ENCODE measurements at places on chromosomes 7 and 10.
A peak's percentile ranks its signal among the peaks of the same experiment; 100 is the strongest.

- DNase-seq = no peak
Measured at GRCh38 chr7:158002486-158003080, 585.0 kb downstream of the PTPRN2 start.

DNA sequence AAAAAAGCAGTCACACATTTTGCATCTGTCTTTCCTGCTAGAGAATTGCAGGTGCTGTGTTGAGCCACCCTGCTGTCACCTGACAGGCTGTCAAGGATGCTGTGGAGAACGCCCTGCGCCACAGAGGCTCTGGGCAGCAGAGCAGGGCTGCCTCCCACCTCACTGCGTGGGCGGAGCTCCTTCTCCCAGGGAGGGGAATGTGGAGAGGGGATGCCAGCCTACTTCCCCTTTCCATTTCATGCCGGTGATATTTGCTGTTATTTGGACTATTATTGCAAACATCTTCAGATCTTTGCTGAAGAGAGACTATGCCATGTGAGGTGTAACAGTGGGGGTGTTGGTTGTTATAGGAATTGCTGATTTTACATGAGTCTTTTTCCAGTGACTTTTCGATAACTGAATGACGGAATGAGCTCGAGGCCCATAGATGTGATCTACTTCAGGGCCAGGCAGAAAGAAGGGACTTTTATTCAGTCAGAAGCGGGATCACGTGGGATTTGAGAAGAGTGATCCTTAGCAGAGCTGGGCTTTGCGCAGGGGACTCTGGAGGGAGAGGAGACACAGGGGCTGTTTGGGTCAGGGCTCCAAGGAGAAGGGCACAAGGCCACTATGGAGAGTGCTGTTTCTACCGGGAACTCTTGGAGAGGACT is 13.6 kb upstream of the PRKAG2 start:
- peak; percentile 23 for DNase-seq

GRCh38 chr10:91493313-91493712 is 83.2 kb downstream of the HECTD2 start:
- DNase-seq = no peak

DNA sequence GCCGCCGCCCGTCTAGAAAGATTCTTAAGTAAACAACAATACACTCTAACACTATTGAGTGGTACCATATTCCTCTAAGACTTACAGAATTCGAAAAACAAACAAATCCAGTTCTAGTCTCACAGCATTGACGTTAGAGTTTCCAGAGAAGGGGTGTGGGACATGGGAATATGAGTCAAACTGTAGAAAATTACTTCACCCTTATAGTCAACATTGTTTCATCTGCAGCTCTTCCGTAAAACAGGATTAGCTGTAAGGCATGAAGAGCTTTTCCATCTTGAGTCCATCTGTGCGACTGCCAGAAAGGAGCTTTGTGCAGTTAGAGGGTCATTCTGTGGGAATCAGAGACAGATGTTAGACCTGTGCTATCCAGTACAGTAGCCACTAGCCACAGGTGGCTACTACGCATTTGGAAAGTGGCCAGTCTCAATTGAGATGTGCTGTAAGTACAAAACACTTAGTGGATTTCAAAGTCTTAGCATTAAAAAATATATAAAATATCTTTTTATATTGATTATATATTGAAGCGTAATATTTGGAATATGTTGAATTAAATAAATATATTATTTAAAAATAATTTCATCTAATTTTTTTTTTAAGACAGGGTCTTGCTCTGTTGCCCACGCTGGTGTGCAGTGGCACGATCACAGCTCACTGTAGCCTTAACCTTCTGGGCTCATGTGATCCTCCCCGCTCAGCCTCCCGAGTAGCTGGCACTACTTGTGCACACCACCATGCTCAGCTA is 79.8 kb upstream of the MPP7 start:
- no peak for DNase-seq

DNA sequence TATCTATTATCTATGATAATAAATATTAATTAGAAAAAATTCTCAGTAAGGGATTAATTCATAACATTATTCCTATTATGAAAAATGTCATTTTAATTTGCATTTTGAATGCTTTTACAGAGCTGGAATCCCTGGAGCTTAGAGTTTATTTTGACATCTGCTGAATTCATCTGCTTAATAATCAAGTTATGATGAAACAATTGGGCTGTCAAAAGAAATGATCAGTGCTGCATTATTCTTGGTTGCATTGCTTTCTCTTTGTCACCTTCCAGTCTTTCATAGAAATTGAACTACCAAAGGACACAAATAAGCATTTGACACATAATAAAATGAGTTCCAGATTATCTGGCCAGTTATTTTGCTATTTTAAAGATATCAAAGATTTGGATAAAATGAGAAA is 40.0 kb upstream of the MACC1 start:
- no peak for DNase-seq

DNA sequence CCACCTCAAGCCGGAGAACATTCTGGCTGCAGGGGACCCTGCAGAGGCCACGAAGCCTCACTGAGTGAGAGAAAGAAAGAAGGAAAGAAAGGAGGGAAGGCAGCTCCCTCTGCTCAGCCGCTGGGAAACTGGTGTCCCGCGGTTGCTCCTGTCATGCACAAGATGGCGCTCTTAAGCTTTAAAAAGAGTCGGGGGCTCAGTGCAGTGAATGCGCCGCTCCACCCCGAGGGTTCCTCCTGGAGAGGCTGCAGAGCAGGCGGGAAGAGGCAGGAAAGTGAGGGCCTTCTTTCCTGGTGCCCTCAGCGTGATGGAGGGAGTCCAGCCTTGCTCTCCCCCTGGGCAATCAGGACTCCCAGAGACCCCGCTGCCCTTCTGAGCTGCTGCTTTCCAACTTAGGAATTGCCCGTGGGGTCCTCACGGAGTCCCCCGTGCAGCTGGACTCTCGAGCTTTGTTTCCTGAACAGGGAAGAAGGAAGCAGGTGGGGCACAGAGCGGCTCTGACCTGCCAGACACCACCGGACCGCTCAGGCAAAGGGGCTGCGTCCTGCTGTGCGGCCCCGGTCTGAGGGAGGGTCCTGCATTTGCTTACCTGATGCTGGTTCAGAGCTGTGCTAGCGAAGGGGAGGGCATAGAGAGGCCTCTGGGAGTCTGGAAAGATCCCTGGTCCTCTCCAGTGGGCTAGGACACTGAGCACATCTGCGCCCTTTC is 141.9 kb upstream of the MKI67 start:
- peak; percentile 18 for DNase-seq

GRCh38 chr7:7650682-7651206 is 10.2 kb downstream of the UMAD1 start:
- no peak for DNase-seq

DNA sequence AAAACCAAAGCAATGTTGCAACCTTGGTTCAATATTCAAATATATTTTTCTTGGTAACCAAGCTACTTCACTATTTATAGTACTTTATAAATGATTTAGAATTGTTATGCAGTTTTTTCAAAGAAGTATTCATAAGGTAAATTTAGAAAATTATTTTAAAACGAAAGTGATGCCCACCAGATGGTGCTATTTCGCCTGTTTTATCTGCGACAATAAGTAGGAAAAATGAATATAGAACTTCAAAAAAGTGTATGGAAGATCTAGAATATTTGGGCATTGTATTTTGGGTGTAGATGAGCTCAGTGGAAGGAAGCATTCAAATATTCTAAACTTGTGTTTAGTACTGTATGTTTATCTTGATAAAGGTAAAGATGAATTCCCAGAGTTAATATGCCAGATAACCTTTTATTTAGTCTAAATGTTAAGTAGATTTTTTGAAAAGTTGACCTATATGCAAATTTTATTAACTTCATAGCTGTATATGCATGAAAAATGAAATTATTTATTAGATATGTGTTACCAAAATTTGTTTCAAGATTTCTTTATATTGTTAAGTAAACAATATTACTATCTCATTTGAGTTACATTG is 93.2 kb downstream of the ADK start:
- peak; percentile 14 for DNase-seq

DNA sequence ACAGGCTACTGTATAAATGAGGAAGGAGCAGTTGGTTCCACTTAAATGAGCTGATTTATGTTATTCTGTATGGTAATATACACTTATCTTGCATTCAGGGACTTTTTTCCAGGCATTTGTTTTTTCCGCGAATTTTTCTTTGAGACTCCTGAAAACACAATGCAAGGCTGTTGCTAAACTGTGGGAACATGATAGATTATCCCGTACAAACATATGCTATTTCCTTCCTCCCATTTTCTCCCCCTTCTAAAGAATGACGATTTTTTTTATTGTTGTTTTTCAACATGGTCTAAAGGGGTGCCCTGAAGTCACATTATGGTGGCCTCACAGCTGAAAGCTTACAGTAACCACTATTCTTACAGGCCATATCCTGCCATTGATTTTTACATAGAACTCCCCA is 523.9 kb upstream of the NRP1 start:
- no peak for DNase-seq

DNA sequence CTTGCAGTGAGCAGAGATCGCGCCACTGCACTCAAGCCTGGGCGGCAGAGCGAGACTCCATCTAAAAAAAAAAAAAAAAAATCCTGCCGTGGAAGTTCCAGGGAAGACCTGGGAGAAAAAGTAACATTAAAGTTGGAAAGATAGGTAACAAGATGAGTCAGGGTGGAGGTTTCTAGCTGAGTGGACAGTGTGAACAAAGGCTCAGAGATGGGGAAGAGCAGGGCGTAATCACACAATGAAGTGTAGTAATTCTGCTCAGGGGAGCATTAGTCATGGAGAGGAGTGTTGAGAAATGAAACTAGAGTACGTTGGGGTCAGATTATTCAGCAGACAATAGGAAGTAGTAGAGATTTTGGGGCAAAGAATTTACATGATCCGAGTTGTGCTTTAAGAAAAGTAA is 21.6 kb upstream of the WASL start:
- no peak for DNase-seq

- DNase-seq = peak; percentile 36
Measured at GRCh38 chr10:52752801-52753445, 19.7 kb downstream of the MBL2 start.

- no peak for DNase-seq
Measured at GRCh38 chr7:89312551-89312950, 517.0 kb upstream of the TEX47 start.

GRCh38 chr7:114718861-114719260 is 203.0 kb upstream of the MDFIC start:
- no peak for DNase-seq

DNA sequence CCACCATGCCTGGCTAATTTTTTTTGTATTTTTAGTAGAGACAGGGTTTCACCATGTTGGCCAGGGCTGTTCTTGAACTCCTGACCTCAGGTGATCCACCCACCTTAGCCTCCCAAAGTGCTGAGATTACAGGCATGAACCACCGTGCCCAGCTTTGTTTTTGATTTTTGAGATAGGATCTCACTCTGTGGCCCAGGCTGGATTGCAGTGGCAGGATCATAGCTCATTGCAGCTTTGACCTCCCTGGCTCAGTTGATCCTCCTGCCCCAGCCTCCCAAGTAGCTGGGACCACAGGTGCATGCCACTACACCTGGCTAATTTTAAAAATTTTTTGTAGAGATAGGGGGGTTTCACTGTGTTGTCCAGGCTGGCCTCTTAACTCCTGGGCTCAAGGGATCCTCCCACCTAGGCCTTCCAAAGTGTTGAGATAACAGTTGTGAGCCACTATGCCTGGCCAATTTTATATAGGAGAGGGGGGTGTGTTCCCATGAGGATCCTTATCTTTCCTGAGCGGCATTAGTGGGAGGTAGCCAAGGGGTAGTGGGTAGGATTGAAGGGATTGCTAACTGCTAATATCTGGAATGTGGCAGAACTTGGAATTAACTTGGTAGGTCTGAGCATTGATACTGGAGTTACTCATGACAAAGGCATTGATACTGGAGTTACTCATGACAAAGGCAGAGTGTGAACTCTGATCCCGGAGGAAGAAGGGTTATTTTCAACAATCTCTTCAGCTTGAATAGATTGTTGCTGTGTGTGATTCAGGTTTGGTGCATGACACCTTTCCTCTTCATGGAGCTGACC is 1.0 kb upstream of the NOLC1 start:
- DNase-seq = no peak

GRCh38 chr10:12327074-12327473 is 22.3 kb upstream of the CAMK1D start:
- no peak for DNase-seq

DNA sequence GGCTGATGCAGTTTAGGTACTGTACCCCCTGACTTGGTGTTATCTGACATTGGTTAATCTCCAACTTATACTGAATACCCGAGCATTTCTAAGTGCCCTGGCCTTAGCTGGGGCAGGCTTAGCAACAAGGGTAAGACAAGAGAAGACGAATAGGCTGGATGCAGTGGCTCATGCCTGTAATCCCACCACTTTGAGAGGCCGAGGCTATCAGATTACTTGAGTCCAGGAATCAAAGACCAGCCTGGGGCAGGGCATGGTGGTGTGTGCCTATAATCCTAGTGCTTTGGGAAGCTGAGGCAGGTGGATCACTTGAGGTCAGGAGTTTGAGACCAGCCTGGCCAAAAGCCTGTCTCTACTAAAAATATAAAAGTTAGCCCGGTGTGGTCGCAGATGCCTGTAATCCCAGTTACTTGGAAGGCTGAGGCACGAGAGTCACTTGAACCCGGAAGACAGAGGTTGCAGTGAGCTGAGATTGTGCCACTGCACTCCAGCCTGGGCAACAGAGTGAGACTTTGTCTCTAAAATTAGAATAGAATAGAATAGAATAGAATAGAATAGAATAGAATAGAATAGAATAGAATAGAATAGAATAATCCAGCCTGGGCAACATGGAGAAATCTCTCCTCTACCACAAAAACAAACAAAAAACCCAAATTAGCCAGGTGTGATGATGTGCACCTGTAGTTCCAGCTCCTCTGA is 108.9 kb downstream of the BICC1 start:
- DNase-seq = no peak

DNA sequence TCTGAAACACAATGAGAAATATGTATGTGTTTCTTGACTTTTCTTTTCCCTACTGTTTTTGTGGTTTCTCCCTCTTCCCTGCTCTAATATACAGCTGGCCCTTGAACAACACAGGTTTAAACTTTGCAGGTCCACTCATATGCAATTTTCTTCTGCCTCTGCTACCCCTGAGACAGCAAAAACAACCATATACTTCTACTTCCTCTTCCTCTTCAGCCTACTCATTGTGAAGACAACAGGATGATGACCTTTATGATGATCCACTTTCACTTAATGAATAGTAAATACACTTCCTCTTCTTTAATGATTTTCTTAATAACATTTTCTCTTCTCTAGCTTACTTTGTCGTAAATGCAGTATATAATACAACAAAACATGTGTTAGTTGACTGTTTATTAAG is 35.0 kb upstream of the DGKB start:
- no peak for DNase-seq

- DNase-seq = no peak
Measured at GRCh38 chr10:69224862-69225657, 4.9 kb downstream of the HKDC1 start.

- no peak for DNase-seq
Measured at GRCh38 chr7:8119262-8119661, 142.7 kb downstream of the ICA1 start.
